ENCODE measurements at places on chromosomes 2 and 18.

- DNase-seq = peak; percentile 29
These were observed 56.1 kb upstream of the TANK start for GRCh38 chr2:161104054-161104553.

DNA sequence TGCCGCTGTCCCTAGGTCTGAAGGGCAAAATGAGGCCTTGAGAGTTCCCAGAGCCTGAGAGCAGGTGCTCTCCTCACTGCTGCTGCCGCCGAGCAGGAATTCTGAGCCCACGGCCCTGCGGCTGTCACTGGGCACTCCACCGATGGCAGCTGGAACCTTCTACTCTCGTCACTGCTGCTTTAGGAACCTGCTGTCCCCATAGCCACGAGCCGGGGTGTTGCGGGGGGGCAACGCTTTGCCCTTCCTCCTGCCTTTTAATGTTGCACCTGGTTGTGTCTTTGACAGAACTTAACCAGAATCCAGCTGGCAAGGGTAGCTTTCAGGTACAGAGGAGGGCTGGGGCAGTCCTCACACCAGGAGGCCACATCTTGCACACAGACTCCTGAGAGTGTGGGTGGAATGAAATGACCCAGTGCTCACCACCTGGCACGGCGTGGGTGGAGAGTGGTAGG, 32.3 kb downstream of the NCK2 start:
- no peak for DNase-seq

DNA sequence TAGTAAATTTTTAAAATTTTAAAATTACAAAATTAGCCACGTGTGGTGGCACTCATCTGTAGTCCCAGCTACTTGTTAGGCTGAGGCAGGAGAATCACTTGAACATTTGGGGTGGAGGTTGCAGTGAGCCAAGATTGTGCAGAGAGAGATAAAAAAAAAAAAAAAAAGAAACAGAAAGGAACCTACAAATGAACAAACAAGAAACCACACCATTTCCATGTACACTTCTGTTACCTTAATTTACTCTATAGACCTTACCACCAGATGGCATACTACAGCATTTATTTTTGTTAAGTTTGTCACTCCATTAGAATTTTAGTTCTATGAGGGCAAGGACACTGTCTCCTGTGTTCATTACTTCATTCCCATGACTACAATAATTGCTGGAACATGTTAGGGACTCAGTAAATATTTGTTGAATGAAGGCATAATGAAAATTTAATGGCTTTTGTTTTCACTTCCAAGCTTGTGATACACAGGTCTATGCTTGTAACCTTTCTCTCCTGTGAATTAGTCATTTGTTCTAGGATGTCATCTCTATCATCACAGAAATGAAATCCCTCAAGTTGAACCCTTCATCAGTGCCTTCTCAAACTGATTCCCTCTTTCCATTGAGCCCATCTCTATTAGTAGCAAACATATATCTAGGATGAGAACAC, 76.0 kb downstream of the ARHGAP15 start:
- peak; percentile 5 for DNase-seq

- DNase-seq = no peak
These were observed 81.9 kb downstream of the TCF7L1 start for GRCh38 chr2:85215081-85215447.

DNA sequence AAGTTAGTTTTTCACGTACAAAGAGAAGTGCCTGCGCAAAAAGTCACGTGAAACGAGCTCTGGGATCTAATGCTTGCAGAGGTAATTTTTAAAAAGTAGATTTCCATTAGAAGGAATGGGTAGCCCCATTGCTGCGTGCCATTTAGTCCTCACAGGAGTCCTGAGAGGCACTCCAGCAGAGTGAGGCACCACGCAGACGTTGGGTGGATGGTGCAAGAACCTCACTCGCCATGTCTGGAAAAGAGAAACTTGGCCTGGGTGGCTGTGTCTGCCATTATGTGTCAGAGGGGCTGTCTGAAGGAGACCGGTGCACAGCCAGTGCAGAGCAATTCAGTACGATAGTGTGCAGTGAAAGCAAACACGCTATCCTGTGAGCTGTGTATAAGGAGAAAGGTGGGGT, 1.8 kb upstream of the HDAC4 start:
- no peak for DNase-seq

GRCh38 chr2:48144777-48145176, 238.5 kb upstream of the FBXO11 start:
- DNase-seq = no peak

DNA sequence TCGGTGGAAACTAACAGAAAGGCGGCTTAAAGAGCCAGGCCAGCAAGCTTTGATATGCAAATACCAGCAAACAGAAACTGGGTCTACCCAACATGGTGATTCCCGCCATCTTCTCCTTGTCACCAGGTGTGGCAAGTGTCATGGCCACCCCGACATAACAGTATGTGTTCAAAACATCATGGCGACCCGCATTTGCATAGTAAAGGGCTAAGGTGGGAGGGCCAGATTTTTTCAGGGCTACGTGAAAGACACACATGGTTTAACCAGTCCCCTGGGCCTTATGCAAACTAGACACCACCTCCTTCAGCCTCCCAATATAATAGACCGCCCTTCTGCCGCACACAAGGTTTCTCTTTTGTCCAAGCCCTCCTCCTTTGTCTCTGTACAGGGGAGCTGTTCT, 260.4 kb downstream of the METTL4 start:
- DNase-seq = no peak

GRCh38 chr2:28639836-28640235, 111.8 kb upstream of the PPP1CB start:
- no peak for DNase-seq

- DNase-seq = no peak
These were observed 27.9 kb downstream of the EPG5 start for GRCh38 chr18:45939236-45939635.

DNA sequence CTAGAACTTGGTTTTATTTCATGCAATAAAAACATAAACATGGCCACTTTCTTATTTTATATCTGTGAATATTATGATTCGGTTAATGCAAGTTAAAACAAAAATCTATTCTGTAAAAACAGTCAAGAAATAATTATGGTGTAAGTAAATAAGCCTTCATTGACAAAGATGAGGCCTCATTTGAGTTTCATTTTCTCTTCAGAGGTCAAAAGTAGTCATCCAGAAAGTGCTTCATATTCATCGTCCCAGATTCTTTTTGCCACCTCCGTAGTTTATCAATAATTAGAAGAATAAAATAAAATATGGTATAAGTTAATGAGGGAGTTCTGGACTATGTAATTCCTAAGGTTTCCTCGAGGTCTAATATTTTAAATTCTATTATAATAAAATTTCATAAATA, 19.4 kb upstream of the HNRNPA3 start:
- DNase-seq = no peak

Measured in NCI-H1694 (cell line).